ENCODE measurements at places on chromosomes 16 and 17. TPM values are rescaled to one million over a fixed set of nuclear protein-coding genes. Genes with fewer than 3 reads are reported as not detected.

- H3K36me3 ChIP-seq = peaks cover 100% of the 10 kb centered on the region
- no peaks in the 10 kb centered on the region for H3K27me3 ChIP-seq
- no peak overlapping the region for H3K4me3 ChIP-seq
- no peaks in the 10 kb centered on the region for H3K4me1 ChIP-seq
These were observed 13.6 kb downstream of the USP36 start for GRCh38 chr17:78826836-78827509.

DNA sequence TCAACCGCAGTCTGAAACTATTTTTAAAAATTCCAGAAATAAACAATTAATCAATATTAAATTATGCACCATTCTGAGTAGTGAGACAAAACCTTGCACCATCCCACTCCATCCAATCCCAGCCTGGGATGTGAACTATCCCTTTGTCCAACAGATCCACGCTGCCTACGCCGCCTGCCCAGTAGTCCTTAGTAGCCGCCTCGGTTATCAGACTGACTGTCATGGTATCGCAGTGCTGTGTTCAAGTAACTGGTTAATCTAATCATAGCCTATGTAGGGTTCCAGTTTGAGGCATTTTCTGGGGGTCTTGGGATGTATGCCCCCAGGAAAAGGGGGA, 437.7 kb downstream of the HS3ST3B1 start:
- H3K27ac ChIP-seq = no peak overlapping the region
- DNase-seq = no peak
- no peaks in the 10 kb centered on the region for H3K27me3 ChIP-seq
- no peaks in the 10 kb centered on the region for H3K4me1 ChIP-seq
- H3K4me3 ChIP-seq = no peak overlapping the region

DNA sequence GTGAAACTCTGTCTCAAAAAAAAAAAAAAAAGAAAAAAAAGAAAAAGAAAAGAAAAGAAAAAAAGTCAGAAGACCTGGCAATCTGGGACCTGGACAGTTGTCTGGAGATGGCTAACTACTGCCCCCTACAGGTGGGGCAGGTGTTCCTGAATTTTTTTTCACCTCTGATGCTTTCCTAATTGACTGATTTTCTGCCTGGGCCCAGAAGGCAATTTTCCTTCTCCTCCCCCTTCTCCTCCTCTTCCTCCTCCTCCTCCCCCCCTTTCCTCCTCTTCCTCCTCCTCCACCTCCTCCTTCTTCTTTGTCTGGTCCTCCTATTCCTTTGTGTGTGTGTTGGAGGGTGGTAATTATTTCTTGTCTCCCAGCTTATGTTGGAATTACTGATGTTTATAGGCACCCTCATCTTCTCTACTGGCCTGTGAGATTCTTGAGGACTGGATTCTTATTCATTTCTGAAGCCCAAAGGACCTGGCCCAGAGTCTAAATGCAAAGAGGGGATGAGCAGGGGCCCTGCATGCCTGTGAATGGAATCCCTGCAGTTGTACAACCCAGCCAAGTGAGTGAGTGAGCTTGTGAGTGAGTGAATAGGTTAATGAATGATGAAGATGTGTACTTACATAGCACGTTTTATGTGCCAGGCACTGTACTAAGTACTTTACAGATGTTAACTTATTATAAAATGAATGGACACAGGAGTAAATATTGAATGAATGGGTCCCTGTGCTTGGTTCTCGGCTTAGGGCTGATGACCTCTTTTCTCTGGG, 26.9 kb downstream of the IRX5 start:
- H3K27me3 ChIP-seq = no peaks in the 10 kb centered on the region
- no peak overlapping the region for H3K4me3 ChIP-seq
- no peaks in the 10 kb centered on the region for H3K36me3 ChIP-seq
- peak; percentile 24 for DNase-seq
- H3K27ac ChIP-seq = no peak overlapping the region
- H3K4me1 ChIP-seq = no peaks in the 10 kb centered on the region

The CRAMP1 gene
- polyA plus RNA-seq = 4.6 TPM

The IRX5 gene
- 0.75 TPM for polyA plus RNA-seq

DNA sequence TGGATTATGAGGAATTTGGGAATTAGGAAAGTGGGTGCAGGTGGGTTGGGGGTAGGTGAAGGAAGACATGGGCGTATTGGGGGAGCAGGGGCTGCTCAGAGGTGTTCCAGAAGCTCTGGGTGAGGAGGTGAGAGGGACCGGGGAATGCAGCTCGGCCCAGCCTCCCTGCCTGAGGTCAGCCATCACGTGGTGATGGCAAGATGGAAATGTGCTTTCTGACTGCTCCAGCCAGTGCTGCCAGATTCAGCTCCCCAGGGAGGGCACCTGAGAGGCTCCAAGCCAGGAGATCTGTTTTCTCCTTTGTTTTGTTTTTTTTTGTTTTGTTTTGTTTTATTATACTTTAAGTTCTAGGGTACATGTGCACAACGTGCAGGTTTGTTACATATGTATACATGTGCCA, 35.2 kb upstream of the STH start:
- no peaks in the 10 kb centered on the region for H3K36me3 ChIP-seq
- no peak overlapping the region for H3K27ac ChIP-seq
- H3K27me3 ChIP-seq = peaks cover 14% of the 10 kb centered on the region
- H3K4me1 ChIP-seq = peaks cover 6% of the 10 kb centered on the region

The TSPOAP1 gene
- polyA plus RNA-seq = 8.9 TPM

Data from stomach (tissue), 19 donors.